Stimulated activated effector memory CD8-positive, alpha-beta T cell treated with anti-CD3 and anti-CD28 coated beads, Interleukin-12 subunit alpha, Interleukin-12 subunit beta, amount 100 ng/mL, for 72 hours (primary cell): ENCODE measurements at places on chromosomes 4 and X.

DNA sequence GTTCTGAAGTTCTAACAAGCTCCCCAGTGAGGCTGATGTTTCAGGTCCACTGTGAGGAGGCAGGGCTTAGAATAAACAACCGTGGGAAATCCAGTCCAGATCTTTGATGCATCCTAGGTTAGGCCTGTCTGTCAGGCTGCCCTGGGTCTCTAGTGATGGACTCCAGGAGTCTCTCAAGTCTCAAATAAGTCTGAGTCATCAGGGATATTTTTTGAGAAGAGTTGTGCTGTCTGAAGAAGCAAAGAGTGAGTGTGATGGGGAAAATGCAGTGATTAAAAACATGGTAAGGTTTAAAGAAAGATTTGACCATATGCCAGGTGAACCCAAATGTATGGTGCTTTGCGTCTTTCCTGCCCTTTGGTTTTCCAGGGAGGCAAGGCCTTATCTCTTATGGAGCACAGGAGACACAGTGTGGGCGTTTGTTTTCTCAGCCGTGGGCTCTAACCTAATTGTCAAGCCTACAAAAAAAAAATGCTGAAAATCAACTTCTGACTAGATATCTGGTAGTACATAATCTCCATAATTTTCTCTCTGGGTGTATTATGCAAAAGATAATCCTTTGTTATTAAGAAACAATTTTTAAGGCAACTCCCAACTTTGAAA is 100.7 kb downstream of the PTTG2 start:
- DNase-seq = no peak

- DNase-seq = no peak
Measured at GRCh38 chr4:129808242-129808641, 712.3 kb downstream of the C4orf33 start.

GRCh38 chr4:118774989-118775388 is 60.9 kb downstream of the SEC24D start:
- DNase-seq = no peak

DNA sequence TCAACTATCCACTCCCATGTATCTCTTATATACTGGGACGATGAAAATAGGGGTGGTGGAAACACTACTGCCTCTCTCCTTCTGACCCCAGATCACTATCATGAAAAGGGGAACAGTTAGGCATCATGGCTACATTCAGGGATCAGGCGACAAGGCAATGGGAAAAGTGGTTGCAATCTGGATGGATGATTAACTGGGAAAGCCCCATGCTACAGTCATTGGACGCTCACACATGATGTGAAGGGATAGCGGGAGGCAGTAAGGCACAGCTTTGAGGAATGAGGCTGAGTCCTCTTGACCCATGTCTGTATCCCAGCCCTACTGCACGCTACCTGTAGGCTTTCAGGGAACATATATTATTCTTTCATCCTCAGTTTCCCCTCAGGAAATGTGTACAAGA is 10.2 kb downstream of the GASK1B start:
- no peak for DNase-seq

DNA sequence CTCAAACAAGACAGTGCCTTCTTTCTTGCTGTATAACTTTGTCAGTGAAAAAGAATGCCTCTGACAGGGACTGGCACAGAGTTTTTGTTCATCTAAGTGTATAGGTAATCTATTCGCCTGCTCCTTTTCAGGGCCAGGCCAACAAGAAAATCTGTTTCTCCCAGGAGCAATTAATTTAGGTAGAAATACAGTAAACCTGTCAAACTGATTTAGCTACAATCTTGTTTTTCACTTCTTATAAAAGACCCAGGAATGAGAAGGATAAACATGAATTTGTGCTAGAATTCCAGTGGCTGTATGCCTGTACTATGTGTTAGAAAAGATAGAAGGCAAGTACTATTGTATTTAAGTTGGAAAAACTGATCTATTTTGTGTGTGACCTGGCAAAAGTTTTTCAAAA is 6.1 kb downstream of the TMA16 start:
- no peak for DNase-seq
